CMK (cell line): ENCODE measurements at places on chromosomes 11 and 22.

GRCh38 chr22:49628391-49629260 is 199.0 kb downstream of the BRD1 start:
- DNase-seq, result no peak

DNA sequence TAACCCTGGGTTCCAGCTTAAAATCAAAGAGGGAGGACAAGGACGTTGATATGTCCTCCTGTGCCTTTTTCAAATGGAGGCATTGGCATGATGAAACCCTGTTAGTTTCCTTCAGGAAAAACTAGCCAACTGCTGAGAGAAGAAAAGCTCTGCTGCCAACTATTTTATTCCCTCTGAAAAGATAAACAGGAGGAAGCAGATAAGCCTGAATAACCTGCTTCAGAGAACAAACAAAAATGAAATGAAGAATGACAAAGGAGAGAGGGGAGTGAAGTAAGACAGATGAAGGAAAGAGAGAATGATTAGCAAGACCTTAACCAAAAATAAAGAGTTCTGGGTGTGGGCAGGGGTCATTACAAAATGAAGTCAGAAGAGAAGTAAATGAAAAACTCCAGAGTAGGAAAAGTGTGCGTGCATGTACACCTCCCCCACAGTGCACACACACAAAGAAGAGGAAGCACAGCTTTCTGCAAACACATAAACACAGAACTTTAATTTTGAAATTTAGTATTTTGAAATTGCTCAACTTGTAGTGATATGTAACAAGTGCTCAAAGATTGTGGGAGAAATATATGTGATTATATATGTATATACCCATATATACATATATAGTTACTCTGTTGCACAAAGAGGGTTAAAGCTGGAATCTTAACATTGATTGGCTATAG is 332.2 kb downstream of the LUZP2 start:
- DNase-seq, result no peak

- no peak for DNase-seq
These were observed 2.2 kb downstream of the OR51E2 start for GRCh38 chr11:4695442-4695841.

DNA sequence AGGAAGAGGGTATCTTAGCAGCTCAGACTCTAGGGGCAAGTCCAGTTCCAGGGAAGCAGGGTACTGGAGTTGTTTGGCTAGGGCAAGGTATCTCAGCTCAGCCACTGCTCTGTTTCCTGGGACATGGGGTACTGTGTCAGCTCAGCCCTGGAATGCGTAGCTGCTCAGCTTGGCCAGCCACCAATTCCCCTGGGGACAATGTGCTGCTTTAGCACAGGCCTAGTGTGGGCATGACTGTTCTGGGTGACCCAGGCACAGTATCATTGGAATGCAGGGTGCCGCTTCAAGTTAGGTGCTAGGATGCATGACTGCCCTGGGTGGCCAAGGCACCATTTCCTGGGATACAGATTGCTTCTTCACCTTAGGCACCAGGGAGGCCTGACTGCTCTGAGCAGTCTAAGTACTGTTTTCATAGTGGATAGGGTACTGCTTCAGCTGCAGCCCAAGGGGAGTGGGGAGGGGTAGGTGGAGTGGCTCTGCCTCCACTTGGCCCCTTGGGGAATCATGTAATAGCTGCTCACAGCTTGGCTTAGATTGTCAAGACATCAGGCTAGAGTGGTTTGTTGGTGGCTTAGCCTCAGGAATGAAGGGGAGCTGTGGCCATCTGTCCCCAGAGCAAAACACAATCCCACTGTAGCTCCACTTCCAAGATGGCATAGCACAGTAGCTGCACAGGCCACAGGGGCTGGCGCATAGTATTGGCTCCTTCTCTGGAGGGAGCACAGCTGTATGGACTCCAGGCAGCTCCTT is 36.0 kb downstream of the MADD start:
- DNase-seq, result no peak

- DNase-seq, result no peak
These were observed 26.9 kb upstream of the HTR3A start for GRCh38 chr11:113947994-113948393.
